Right atrium auricular region (tissue), 2 donors: ENCODE measurements at places on chromosomes 1 and 21. TPM values are rescaled to one million over a fixed set of nuclear protein-coding genes. Genes with fewer than 3 reads are reported as not detected.

KAZN gene
- total RNA-seq = 3.9 TPM

- H3K4me1 ChIP-seq = no peaks in the 10 kb centered on the region
- H3K27ac ChIP-seq = no peak overlapping the region
- DNase-seq = no peak
- H3K27me3 ChIP-seq = no peaks in the 10 kb centered on the region
- H3K36me3 ChIP-seq = no peaks in the 10 kb centered on the region
- no peak overlapping the region for H3K4me3 ChIP-seq
Observed at GRCh38 chr21:38386967-38387366, 111.3 kb downstream of the ERG start.

GRCh38 chr1:21705303-21705980 lies 36.3 kb upstream of the RAP1GAP start:
- H3K36me3 ChIP-seq = peaks cover 56% of the 10 kb centered on the region
- no peaks in the 10 kb centered on the region for H3K27me3 ChIP-seq
- H3K27ac ChIP-seq = no peak overlapping the region
- H3K4me3 ChIP-seq = no peak overlapping the region
- peaks cover 12% of the 10 kb centered on the region for H3K4me1 ChIP-seq

VPS45 gene
- total RNA-seq = 34.9 TPM

DNA sequence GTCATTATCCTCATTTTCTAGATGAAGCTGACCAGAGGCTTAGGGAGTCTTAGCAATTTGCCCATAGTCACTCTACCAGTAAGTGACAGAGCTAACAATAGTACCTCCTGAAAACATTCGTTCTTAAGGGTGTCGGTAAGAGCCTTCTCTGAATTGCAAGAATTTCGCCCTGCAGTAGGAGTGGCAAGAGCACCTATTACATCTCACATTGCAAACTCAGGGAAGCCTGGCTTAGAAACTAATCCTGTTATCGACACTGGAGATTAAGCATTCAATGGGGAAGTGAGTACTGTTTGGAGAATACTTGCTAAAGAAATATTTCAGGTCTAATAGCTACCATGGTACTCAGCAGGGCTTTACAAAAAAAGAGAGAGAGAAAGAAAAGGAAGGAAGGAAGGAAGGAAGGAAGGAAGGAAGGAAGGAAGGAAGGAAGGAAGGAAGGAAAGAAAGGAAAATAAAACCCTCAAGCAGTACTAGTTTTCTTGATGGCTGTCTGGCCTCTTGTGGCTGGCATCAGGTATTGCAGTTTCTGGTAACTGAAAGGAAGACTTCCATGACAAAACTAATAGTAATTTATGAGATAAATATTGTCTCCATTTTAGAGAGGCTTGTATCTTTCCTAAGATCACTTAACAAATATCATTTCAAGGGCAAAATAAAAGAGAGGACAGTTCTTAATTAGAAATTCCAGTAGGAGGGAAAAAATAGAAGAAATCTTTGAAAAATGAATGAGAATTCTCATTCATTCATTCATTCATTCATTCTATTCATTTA lies 10.4 kb downstream of the C1orf226 start:
- H3K36me3 ChIP-seq = no peaks in the 10 kb centered on the region
- no peaks in the 10 kb centered on the region for H3K27me3 ChIP-seq
- peak; percentile 51 for DNase-seq
- no peaks in the 10 kb centered on the region for H3K4me1 ChIP-seq

GRCh38 chr1:228176461-228177182 lies 11.0 kb downstream of the IBA57 start:
- H3K27ac ChIP-seq = no peak overlapping the region
- H3K4me3 ChIP-seq = no peak overlapping the region
- H3K27me3 ChIP-seq = no peaks in the 10 kb centered on the region
- no peaks in the 10 kb centered on the region for H3K4me1 ChIP-seq

GRCh38 chr1:203765029-203765837 lies at the start of gene LAX1:
Gene LAX1, plus strand, starts transcription at chr1:203765183. Its CDS starts 383 bp downstream, at chr1:203765566.
- no peaks in the 10 kb centered on the region for H3K27me3 ChIP-seq
- peaks cover 14% of the 10 kb centered on the region for H3K4me1 ChIP-seq
- H3K4me3 ChIP-seq = no peak within 1 kb of the TSS
- no peak for DNase-seq

NOTCH2NLA gene
- total RNA-seq = 18.9 TPM

GRCh38 chr1:205811660-205812059 lies 1.3 kb downstream of the SLC41A1 start:
- peak overlapping the region; percentile 93 for H3K27ac ChIP-seq
- no peaks in the 10 kb centered on the region for H3K27me3 ChIP-seq
- H3K36me3 ChIP-seq = peaks cover 29% of the 10 kb centered on the region
- H3K4me3 ChIP-seq = peak overlapping the region; percentile 97
- peaks cover 49% of the 10 kb centered on the region for H3K4me1 ChIP-seq
